ENCODE measurements at places on chromosomes 2 and 18.

GRCh38 chr18:27120246-27120645 is 64.9 kb downstream of the CHST9 start:
- no peaks in the 10 kb centered on the region for H3K4me1 ChIP-seq
- H3K36me3 ChIP-seq, result no peaks in the 10 kb centered on the region
- no peak overlapping the region for H3K4me3 ChIP-seq
- H3K27me3 ChIP-seq, result no peaks in the 10 kb centered on the region

DNA sequence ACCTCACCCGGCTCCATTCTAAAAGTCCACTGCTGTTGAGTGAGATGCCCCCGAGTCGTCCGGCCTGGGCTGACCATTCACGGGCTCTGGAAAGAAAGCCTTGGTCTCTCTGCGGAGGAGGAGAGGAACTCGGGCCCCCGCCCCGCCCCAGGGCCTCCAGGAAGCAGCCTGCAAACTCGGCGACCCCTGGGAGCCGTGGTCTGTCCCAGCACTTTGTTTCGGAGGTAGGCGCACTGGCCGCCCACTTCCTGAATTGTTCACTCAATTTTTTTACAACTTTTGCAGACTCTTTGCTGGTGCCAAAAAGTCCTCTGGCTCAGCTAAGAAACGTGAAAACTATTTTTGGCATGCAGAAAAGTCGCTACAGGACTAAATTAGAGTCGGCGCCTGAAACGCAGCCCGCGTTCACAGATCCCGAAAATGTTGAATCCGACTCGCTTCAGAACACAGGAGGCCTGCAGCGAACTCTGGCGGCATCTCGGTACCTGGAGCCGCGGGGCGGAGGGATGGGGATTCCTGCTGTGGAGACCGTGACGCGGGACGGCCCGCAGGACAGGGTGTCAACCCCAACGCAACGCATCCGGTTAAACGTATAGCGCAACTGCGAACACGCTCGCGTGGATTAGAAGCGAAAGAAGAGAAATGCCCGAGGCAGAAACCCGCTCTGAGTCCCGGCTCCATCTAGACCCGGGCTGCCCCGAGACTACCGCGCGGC is 1.5 kb downstream of the PXDN start:
- peak overlapping the region; percentile 99 for H3K27ac ChIP-seq
- peaks cover 54% of the 10 kb centered on the region for H3K36me3 ChIP-seq
- H3K4me3 ChIP-seq, result peak overlapping the region; percentile 95
- H3K4me1 ChIP-seq, result peaks cover 50% of the 10 kb centered on the region
- DNase-seq, result peak; percentile 80
- peaks cover 3% of the 10 kb centered on the region for H3K27me3 ChIP-seq

DNA sequence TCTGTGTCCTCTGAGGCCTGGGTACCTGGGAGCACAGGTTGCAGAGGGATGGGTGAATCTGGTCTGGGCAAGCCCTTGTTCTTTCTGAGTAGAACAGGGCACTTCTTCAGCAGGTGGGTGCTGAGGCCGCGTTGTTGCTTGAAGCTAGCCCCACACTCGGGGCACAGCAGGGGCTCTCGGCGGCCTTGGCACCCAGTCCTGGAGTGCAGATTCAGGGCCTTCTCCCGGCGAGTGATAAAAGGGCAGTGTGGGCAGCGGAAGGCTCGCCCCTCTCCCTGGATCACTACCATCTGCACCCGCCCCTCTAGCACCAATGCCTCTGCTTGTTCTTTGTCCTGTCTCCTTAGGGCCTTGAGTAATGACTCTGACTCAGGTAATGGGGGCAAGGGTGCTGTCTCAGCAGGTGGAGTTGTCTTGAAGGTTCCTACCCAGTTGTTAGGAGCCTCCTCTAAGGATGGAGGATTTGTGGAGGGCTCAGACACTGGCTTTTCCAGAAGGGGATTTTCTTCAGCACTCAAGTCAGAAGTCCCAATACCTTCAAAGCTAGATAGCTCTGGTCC is 15.6 kb downstream of the ZNF142 start:
- peaks cover 58% of the 10 kb centered on the region for H3K36me3 ChIP-seq
- no peaks in the 10 kb centered on the region for H3K4me1 ChIP-seq
- no peaks in the 10 kb centered on the region for H3K27me3 ChIP-seq
- H3K4me3 ChIP-seq, result no peak overlapping the region
- H3K27ac ChIP-seq, result no peak overlapping the region

GRCh38 chr2:62199392-62200125 is 3.6 kb downstream of the B3GNT2 start:
- no peak for DNase-seq
- peak overlapping the region; percentile 58 for H3K4me3 ChIP-seq

- no peaks in the 10 kb centered on the region for H3K36me3 ChIP-seq
- H3K27me3 ChIP-seq, result peaks cover 2% of the 10 kb centered on the region
- H3K4me3 ChIP-seq, result no peak overlapping the region
- H3K27ac ChIP-seq, result no peak overlapping the region
- no peak for DNase-seq
- peaks cover 11% of the 10 kb centered on the region for H3K4me1 ChIP-seq
Measured at GRCh38 chr2:206241736-206242135, 32.7 kb upstream of the ZDBF2 start.

DNA sequence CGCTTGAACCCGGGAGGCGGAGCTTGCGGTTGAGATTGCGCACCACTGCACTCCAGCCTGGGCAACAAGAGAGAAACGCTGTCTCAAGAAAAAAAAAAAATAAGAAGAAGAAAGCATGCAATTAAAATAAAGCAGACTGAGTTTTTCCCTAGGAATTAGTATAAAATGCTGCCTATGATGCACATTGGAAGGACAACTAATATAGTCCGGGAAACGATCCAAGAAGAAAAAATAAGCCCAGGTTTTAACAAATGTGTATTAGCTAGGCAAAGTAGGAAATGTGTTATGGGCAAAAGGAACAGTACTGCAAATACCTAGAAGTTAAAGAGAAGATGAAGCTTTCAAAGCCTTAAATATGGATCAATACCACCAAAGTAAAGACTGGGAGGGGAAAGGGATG is 64.0 kb downstream of the SPIRE1 start:
- no peak overlapping the region for H3K4me3 ChIP-seq
- no peaks in the 10 kb centered on the region for H3K27me3 ChIP-seq
- no peaks in the 10 kb centered on the region for H3K36me3 ChIP-seq
- DNase-seq, result no peak
- peaks cover 7% of the 10 kb centered on the region for H3K4me1 ChIP-seq

Measured in nephron progenitor cell (in vitro differentiated cells).